NCI-H1048 (cell line): ENCODE measurements at places on chromosomes 13 and 19.
A peak's percentile ranks its signal among the peaks of the same experiment; 100 is the strongest.

DNA sequence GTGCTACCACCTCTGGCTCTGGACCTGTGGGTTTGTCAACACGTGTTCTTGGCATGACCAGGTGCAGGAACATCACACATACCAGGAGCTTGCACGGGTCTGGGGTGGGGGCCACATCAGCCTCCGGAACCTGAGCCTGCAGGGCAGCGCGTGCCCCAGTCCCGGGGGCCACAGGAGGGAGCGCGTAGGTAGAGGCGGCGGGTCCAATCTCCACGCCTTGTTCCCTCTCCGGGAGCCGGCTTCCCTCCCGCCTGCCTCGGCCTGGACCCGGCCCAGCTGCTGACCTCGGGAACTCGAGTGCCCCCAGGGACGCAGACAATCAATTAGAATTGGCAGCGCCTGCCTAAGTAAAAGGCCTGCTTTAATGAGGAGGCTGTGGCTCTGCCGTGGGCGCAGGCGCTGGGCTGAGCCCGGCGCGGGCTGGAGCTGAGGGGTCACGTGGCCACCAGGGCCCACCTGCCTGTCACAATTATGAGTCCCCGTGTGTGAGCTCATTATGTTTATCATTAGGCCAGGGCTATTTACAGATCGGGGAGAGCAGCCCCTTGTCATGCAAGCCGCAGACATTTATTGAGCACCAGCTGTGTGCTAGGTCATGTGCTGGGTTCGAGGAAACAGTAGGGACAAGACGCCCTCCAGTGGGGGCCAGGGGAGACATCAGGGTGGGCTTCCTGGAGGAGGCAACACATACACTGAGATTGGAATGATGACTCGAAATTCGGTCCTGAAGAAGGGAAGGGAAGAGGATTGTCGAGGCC is 32.2 kb upstream of the TNFAIP8L1 start:
- no peak for DNase-seq

GRCh38 chr19:4654437-4655361 is 15.4 kb downstream of the TNFAIP8L1 start:
- DNase-seq, result no peak

DNA sequence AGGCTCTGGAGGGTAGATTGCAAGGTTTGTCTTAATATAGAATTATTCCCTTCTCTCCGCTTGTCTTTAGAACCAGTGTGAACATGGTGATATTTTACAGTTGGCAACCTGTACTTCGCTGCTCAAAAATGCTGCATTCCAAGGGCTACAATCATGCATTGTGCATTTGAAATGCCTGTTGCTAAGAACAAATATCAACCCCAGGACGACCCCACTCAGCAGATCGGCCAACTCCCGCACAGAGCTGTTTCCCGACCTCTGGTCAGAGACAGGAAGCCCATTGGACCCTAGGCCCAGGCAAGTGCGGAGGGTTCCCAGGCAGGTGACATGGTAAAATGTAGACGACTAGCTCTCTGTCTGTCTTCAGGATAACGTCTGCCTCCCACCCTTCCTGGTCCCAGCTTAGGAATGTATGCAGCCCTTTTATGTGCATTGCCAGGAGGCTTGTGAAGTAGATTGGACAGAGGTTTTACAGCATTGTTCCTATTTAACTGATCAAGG is 263.5 kb downstream of the FOXO1 start:
- DNase-seq, result no peak

- no peak for DNase-seq
Observed at GRCh38 chr19:48400018-48400742, 6.7 kb downstream of the GRIN2D start.

DNA sequence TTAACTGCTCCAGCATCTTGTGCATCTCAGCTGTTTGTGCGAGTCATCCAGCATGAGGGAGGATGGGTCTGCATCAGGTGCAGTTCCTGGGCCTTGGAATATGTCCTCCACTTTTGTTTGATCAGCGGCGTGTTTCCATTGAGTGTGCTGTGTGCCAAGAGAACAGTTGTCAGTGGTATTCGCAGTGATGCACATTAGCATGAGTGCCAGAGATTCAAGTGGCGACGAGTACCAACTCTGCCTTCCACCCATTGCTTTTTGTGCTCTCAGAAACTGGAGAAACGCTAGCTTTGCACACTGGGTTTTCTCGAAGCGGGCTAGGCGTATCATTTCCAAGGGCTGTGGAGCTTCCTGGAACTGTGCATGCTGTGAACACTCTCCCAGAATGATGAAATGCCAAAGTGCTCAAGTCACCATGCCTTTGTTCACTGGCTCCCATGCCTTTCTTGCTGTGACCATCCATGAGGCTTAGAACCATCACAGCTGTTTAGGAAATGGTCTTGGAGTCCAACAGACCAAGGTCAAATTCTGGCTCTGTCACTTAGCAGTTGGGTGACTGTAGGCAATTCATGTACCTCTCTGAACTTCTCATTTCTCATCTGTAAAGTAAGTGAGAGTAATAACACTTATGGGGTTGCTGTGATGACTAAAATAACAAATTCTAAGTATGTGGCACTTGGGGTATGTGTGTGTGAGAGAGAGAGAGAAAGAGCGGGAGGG is 18.4 kb downstream of the LRCH1 start:
- no peak for DNase-seq

GRCh38 chr13:86870444-86870843 is 800.7 kb upstream of the SLITRK5 start:
- DNase-seq, result no peak

DNA sequence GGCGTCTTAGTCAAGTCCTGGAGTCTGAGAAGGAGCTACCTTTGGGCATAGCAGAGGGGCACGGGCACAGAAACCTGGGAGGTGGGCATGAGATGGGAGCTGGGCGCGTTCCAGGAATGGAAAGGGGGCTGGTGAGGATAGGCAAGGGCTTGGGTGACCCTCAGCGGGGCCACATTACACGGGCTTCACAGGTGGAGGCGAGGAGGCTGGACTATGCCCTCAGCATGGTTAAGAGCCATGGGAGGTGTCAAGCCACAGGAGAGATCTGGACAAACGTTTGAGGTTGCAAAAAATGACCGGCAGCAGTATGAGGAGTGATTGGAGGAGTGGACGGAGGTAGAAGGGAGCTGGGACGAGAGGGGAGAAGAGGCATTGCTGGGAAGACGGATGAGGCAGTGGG is 21.5 kb downstream of the NECTIN2 start:
- no peak for DNase-seq

- no peak for DNase-seq
Observed at GRCh38 chr13:27481766-27482165, 31.4 kb upstream of the MTIF3 start.

GRCh38 chr13:109998684-109999533 is 212.5 kb upstream of the IRS2 start:
- DNase-seq, result no peak

DNA sequence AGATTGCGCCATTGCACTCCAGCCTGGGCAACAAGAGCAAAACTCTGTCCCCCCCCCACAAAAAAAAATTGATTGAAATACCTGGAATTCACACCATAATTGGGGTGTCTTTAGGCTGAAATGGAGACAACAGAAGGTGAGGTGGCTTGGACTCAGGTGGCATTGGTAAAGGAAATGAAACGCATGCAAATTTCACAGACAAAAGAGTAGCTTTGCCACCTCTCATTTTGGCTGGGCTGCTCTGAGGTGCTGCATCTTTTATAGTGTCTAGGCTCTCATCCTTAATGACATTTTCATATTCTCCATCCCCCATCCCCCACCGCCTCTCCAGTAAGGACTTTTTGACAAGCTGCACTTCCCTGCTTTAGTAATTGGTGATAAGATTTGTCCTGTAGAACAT is 6.9 kb downstream of the UBE2L5 start:
- no peak for DNase-seq

GRCh38 chr13:20090349-20090748 is 70.5 kb downstream of the GJA3 start:
- no peak for DNase-seq

DNA sequence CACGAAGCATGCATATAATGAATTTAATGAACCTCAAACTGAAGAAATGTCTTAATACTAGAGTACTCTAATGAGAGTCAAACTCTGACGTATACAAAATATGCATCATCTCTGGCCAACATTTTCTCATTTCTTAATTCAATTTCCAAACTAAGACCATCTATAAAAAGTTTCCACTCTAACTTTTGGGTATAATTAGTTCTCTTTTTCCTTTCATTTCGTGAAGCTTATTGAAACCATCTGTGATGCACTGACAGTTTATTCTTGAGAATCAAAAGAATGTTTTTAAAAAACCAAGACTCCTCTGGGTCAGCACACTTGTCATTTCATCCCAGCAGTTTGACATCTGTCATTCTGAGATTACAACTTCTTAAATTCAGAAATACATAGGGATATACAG is 90.0 kb downstream of the CAB39L start:
- DNase-seq, result no peak

DNA sequence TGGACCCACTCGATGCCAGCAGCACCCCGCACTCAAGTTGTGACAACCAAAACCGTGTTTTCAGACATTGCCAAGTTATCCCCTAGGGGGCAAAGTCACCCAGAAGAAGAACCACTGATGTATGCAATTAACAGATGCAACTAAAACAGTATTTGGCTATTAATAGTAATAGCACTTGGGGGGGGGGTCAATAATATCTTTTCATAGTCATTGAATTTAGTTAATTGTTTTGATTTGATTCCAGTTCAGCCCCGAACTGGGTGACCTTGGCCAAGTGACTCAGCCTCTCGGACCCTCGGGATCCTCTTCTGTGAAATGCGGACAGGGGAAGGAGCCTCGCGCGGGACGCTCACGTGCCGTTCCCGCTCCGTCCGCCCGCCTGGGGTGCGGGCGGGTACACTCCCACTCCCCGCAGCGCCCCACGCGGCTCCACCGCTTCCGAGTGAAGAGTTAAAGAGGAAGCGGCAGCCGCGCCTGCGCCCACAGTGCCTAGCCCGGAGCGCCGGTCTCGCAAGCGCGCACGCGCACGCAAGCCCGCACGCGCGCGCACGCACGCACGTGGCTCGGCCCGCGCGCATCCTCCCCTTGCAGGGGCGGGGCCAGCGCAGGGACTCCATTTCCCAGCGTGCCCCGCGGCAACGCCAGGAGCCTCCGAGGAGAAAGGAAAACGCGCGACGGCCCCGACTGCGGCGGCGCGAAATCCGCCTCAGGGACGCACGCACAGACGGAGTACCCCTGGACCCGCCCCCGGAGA is 435 bp upstream of the DAZAP1 start:
- DNase-seq, result peak; percentile 98

- no peak for DNase-seq
Observed at GRCh38 chr13:108409730-108410129, 140.2 kb downstream of the TNFSF13B start.

DNA sequence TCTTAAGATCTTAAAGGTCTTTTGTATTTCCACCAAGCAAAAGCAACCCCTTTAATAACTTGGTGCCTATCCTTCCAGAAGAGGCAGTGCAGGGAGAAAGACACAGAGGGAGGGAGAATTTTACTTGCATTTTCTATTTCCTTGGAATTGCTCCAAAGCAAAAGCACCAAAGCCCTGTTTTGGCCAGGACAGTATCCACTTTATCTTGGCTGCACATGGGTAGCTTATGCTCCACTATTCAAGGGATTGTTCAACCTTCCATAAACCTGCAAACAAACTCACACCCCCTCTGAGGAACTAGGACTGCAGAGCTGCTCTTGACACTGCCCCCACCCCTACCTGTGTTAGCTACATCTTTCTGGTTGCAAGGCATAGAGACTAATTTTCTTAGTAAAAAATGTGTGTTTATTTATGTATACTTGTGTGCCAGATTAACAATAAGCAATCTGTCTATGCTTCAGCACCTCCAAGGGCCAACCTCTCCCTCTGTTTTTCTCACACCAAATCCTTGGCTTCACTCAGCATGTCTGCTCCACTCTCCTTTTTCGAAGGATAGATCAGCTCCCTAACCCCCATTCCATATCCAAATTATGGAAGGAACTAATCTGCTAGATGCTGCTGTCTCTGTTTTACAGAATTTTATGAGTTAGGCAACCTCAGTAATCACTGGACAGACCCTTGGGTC is 68.1 kb upstream of the KLF12 start:
- DNase-seq, result no peak

DNA sequence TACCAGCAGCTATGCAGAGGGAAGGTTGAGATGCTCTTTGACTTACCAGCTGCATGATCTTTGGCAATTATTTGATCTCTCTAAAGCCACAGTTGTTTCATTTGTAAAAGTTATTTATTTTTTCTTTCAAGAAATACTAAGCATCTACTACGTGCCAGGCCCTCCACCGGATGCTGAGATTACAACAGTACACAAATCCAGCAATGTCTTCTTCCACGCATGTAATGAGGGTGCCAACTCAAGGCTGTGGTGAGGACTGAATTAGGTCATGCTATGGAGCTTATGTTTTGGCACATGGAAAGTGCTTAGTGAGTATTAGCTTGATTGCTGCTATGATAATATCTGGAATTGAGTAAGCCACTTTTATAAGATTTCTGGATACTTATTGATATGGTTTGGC is 358.2 kb downstream of the IRS2 start:
- DNase-seq, result no peak

- DNase-seq, result no peak
Observed at GRCh38 chr19:5150902-5151741, 182.2 kb downstream of the KDM4B start.

DNA sequence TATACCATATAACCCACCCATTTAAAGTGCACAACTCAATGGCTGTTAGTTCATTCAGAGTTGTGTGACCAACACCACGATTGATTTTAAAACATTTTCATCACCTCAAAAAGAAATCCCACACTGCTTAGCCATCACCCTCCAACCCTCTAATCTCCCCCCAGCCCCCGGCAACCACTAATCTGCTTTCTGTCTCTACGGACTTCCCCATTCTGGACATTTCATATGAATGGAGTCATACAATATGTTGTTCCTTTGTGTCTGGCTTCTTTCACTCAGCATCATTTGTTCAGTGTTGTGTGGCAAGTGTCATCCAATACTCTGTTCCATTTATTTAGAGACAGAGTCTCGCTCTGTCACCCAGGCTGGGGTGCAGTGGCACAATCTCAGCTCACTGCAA is 4.0 kb upstream of the PNMA8B start:
- DNase-seq, result no peak

DNA sequence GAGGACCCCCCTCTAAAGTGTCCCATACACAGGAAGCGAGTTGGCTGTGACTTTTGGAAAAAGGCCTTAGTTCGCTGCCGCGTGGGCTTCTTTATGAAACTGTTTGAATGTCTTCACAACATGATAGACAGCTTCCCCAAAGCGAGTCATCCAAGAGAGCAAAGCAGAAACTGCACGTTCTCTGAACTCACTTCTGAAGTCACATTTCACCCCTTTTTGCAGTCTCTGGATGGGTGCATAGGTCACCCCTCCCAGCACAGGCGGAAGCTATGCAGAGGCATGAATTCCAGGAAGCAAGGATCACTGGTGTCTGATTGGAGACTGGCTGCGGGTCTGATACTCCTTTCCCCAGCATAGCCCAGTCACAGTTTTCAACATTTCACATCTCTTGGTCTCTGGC is 10.6 kb downstream of the GPI start:
- DNase-seq, result no peak

- DNase-seq, result no peak
Observed at GRCh38 chr13:37479916-37480315, 118.7 kb downstream of the POSTN start.

- no peak for DNase-seq
Observed at GRCh38 chr19:4748185-4748584, 24.5 kb upstream of the DPP9 start.
